ENCODE measurements at places on chromosomes 11 and 22.

GRCh38 chr11:22795914-22796313 lies 33.7 kb downstream of the SVIP start:
- no peak for DNase-seq

- no peak for DNase-seq
Measured at GRCh38 chr11:34348919-34349318, 8.9 kb downstream of the ABTB2 start.

DNA sequence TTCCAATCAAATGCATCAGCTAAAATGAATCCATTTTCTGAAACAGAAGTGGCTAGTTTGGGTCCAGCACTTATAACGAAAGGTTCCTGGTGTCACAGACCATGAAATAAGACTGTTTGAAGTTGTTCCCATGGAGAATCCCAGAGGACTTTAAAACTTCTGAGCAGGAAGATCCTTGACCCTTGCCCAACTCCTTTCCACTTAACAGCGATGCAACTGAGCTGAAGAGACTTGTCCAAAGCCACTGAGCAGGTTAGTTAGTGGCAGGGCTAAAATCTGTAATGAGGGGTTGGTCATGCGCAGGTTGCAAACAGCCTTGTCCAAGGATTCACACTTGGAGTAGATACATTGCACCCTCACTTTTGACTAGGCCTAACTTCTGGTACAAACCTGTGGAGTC lies 1.3 kb downstream of the RAB38 start:
- no peak for DNase-seq

DNA sequence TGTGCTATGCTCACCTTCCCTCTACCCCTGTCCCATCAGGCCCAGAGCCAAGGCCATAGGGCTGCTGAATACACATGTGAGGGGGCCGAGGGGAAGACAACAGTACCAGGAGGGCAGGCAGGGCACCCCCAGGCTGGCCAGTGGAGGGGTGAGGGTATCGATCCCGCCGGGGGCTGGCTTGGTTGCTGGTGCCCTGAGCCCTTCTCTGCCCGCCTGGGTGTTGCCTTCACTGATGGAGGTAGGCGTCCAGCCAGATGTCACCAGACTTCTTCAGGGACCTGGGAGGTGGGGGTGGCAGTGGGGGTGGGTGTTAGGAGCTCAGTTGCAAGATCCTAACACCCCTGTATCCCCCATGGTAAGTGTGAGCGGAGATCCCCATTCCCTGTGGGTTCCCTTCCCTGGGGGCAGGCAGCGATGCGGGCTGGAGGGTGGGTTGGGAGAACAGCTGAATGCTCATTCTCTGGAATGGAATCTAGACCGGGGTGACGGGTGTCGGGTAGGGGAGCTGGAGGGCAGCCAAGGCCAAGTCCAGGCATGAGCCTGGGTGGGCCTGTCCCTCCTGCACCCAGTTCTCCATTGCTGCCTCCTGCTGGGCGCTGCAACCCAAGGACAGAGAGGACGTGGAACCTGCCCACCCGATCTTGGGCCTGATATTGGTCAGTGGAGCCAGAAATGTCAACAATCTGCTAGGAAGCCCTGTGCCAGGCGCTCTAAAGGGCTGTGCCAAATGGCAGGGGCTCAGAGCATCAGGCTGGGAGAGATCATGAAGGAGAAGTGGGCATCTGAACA lies 17.6 kb downstream of the FADS3 start:
- DNase-seq: no peak

GRCh38 chr11:4455419-4455818 lies 6.3 kb downstream of the OR52K2 start:
- no peak for DNase-seq

GRCh38 chr11:46308631-46309419 lies 31.4 kb downstream of the CREB3L1 start:
- DNase-seq: peak; percentile 20

DNA sequence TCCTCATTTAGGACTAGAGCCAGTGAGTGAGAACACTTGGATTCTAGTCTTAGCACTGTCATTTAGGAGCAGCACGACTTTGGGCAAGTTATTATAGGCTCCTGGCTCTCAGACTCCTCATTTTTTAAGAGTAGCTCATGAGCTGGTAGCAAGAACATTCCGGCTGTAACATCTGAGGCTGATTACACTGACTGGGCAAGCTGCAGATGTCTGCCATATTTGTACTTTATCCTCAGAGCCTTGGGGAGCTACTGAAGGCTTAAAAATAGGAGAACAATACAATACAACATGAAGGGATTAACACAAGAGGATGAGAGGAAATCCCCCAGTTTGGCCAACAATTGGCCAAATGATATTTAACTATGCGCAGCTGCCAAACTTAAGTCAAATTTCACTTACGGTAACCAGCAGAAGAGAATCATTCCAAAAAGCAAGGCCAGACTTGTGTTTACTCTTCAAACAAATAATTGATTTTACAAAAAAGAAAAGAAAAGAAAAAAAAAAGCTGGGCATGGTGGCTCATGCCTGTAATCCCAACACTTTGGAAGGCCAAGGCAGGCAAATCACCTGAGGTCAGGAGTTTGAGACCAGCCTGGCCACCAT lies 113.1 kb upstream of the ARHGAP42 start:
- no peak for DNase-seq

DNA sequence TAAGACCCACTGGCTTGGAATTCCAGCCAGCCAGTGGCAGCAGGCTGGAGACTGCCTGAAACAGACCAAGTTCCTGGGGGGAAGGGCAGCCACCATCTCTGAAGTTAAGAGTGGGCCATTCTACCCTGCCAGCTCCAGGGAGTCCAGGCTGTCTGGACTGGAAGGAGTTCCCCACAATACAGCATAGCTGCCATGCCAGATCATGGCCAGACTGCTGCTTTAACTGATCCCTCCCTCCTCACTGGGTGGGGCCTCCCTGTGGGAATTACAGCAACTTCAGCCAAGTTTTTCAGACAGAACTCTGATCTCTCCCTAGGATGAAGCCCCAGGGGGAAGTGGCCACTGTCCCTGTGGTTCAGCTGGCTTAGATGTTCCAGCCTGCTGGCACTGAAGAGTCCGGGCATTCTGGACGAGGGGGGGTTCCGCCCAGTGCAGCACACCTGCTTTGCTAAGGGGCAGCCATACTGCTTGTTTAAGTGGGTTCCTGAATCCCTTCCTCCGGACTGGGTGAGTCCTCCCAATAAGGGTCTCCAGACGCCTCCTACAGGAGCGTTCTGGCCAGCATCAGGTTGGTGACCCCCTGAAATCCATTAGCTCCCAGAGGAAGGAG lies 455.4 kb downstream of the DLG2 start:
- no peak for DNase-seq

- no peak for DNase-seq
Measured at GRCh38 chr11:108142304-108142703, 20.9 kb downstream of the ACAT1 start.

DNA sequence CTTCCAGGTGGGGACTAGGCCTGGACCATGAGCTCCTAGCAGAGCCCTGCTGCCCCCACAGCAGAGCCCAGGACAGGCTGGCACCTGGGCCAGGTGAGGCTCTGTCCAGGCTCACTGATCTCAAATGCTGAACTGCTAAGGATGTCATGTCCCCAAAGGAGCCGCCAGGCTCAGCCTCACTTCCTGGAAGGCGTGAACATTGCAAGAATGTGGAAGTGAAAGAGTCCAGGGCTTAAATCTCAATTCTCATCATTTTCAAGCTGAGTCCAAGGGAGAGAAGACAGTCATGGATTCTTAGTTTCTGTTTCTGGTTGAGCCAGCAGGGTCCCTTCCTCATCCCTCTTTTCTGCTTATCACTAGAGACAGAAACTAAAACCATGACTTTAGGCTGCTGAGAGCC lies 5.0 kb downstream of the ASCL2 start:
- DNase-seq: no peak

GRCh38 chr11:119483341-119483880 lies 60.4 kb upstream of the THY1 start:
- no peak for DNase-seq

DNA sequence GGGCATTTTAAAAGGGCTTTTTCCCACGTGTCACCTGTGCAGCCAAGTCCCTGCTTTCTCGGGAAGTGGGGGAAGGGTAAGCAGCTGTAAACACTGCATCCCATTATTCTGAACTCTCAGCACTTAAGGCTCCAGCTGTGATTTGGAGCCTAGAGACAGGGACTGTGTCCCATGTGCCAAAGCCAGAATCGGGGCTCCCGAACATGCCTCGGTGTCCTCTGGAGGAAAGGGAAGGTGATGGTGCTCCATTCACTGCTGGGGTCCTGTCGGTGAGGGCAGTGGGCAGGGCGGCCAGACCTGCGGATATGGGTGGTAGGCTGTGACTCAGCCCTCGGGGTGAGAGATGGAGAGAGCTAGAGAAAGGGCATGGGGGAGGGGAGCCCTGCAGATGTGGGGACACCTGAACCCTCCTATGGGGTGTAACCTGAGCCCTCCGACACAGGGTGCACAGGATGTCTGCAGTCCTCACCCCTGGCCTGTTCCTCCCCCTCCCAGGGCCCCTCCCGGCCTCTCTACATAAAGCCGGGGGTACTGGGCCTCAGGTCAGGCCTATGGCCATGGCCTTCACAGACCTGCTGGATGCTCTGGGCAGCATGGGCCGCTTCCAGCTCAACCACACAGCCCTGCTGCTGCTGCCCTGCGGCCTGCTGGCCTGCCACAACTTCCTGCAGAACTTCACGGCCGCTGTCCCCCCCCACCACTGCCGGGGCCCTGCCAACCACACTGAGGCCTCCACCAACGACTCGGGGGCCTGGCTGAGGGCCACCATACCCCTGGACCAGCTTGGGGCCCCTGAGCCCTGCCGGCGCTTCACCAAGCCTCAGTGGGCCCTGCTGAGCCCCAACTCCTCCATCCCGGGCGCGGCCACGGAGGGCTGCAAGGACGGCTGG lies 31.8 kb downstream of the CAPN1 start:
- DNase-seq: no peak

DNA sequence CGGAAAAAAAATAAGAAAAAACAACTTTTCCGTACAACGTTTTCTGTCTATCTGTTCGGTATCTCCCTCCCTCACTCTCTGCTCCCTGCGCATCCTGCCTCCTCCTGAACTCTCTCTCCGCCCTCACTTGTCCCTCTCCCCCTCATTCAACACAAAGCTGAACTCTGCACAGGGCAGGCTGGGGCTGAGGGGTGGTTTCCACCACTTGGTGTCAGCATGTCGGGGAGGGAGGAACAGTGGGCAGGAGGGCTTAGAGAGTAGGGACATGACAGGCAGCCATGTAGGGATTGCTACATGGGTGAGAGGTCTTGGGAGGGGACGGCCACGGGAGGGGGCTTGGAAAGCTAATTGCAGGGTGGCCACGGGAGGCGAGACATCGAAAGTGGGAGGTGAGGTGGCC lies 17.6 kb downstream of the SLC22A12 start:
- no peak for DNase-seq

GRCh38 chr11:79262221-79262620 lies 178.6 kb downstream of the TENM4 start:
- DNase-seq: no peak

DNA sequence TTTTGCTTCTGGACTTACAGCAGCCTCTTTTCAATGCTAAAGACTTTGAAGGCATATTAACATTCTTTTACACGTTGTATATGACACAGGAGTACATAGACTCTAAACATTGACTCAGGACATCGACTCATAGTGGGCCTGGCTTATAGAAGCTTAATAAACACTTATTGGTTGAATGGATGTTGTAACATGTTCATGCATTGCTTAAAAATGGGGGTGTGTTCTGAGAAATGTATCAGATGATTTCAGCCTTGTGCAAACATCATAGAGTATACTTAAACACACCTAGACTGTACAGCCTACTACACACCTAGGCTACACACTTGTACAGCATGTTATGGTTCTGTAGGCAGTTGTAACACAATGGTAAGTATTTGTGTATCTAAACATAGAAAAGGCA lies 17.9 kb downstream of the TTC17 start:
- DNase-seq: no peak

DNA sequence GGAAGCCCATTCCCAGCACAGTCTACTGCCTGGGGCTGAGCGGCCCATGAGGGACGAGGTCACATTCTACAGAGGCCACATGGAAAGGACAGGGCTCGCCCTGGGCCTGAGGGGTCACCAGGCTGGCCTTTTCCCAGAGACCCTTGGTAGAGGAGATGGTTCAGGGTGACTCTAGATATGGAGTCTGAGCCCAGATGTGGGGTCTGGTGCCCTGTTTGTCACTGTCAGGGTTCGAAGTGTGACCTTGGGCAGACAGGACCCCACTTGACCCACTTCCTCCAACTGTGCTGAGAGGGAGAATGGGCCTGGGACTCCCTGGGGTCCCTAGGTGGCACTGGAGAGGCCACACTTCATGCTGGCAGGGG lies 81.0 kb downstream of the MYEOV start:
- DNase-seq: no peak

DNA sequence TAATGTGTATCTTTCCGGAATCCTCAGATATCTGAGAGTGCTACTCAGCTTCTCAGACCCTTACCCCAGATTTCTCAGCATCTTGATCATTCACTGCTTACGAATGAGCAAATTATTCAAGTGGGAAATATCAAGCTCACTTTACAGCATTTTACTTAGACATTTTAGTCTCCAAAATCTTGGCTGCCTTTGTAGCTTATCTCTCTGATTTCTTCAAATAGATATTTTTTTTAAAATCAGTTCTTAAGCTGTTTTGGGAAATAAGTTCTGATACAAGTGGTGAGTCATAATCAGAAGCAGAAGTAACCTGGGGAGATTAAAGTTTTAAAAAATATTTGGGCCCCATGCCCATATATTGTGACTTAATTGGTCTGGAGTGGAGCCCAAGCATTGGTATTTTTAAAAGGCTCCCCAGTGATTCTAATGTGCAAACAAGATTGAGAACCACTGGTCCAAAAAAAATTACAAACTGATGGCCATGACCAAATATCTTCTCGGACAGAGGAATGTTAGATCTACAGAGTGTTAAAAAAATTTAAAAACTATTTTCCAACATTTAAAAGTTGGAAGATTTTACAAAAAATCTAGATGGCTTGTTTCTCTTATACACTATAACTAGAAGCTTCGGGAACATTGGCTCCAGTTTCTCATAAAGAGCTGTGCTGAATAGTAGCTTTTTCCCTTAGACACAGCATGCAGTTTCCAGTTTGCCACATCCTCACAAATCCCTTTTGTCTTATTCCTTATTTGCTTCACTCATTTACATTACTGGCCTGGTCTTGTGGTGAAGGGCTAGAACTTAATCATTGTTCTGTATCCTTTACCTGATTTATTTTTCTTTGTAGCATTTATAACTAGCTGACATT lies 87.8 kb upstream of the BMAL1 start:
- DNase-seq: no peak

GRCh38 chr11:96228473-96228891 lies 114.5 kb downstream of the MAML2 start:
- no peak for DNase-seq
